ENCODE measurements at places on chromosomes 7 and 10. TPM values are rescaled to one million over a fixed set of nuclear protein-coding genes. Genes with fewer than 3 reads are reported as not detected.
A peak's percentile ranks its signal among the peaks of the same experiment; 100 is the strongest.

Gene NANOS1
- total RNA-seq = 1.2 TPM

DNA sequence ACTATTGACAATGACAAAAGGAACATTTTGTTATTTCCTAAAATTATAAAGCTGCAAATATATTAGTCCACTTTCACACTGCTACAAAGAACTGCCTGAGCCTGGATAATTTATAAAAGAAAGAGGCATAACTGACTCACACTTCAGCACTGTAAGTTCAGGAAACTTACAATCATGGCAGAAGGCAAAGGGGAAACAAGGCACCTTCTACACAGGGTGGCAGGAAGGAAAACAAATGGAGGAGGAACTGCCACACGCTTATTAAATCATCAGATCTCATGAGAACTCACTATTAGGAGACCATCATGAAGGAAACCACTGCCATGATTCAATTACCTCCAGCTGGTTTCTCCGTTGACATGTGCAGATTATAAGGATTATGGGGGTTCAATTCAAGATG lies 203.1 kb downstream of the TPK1 start:
- no peak for DNase-seq

- no peak for DNase-seq
These were observed 122.5 kb downstream of the PTPN20 start for GRCh38 chr10:47033541-47034270.

GRCh38 chr10:31741473-31741872 lies 187.2 kb downstream of the ARHGAP12 start:
- DNase-seq = no peak

GRCh38 chr10:119762805-119763798 lies 37.3 kb downstream of the INPP5F start:
- no peak for DNase-seq

GRCh38 chr10:26779176-26779860 lies 81.4 kb downstream of the ABI1 start:
- DNase-seq = no peak

- no peak for DNase-seq
These were observed 144.6 kb upstream of the CSTF2T start for GRCh38 chr10:51843966-51844365.

DNA sequence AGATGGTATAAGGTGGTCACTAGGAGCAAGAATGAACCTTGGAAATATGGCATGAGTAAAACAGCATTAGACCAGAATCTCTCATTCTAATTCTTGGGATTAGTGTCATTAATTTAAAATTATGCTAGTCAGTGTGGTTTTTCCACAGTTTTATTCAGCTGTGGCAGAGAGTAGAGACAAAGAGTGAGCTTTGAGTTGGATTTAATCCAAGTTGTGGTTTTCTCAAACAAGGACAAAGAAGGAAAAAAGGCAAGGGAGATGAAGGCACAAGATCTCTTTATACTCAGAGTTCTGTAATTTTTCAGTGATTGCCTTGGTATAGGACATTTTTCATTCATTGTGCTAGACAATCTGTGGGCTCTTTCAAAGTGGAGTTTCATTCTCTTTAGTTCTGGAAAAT lies 28.2 kb upstream of the AKAP9 start:
- DNase-seq = peak; percentile 80

GRCh38 chr7:33186192-33186591 lies 56.8 kb downstream of the BBS9 start:
- peak; percentile 20 for DNase-seq

DNA sequence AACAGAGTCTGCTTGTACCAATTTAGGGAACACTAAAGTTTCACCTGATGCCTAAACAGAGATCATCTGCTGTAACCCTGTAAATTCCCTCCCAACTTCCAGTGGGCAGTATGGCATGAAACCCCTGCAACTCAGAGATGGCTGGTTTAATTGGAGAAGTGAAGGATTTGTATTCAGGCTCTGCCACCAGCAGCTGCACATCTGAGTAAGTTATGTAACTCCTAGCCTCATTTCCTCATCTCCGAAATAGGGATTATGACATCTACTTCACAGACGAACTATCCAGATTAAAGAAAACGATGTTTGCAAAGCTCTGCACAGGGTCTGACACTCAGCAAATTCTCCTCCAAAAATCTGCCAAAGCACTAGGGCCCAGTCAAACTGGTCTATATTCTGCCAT lies 493.0 kb downstream of the KCNMA1 start:
- DNase-seq = no peak

DNA sequence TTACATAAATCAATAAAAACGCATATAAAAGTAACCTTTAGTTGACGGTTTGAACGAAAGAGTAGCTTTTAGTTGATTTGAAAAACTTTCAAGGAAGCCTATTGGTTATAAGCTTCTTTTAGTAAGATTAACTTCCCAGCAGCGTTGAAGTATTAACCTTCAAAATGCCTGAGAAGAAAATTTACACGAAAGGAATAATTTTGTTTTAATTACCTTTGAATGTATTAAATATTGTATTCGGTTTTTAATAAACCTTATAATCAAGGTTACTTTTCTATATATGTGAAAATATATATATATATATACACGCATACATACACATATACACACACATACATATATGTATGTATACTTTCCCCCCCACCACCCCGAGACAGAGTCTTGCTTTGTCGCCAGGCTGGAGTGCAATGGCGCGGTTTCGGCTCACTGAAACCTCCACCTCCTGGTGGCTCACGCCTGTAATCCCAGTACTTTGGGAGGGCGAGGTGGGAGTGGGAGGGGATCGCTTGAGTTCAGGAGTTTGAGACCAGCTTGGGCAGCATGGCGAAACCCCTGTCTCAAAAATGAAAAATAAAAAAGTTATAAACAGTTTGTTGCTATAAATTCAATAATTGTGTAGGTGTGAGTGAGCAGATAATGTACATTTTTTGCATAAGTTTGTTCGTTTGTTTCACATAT lies 57.6 kb upstream of the EZH2 start:
- peak; percentile 55 for DNase-seq

DNA sequence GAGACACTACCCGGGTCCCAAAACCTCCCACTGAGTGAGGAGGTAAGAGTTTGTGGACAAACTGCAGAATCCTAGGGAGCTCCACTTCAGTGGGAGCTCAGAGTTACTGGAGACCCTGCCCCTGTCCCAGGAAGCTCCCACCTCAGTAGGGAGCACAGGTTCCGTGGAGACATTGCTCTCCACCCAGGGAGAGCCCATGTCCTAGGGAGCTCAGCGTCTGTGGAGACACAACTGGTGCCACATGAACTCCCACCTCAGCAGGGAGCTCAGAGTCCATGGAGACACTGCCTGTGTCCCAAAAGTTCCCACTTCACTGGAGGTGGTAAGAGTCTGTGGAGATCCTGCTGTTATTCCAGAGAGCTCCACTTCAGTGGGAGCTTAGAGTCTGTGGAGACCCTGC lies 6.3 kb downstream of the MYO1G start:
- DNase-seq = no peak

Gene AIMP2
- 41.9 TPM for total RNA-seq

DNA sequence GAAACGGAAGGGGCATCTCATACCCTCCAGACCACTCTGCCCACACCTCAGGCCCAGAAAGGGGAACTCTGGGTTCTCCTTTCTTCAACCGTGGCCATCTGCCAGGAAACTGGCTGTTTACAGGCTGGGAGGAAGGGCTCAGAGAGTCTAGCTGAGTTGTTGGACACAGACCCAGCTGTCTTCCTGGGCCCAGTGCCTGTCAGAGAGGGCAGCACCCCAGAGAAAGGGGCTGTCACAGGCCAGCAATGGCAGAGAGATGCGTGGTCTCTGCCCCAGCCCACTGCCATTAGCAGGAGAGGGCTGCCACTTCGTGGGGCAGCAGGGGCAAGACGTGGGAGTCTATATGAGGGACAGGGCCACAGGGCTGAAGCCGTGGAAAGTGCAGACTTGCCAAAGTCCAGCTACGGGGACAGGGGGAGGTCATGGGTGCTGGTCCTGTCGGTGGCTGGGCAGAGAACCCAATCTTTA lies 11.0 kb downstream of the GRID1 start:
- no peak for DNase-seq

Gene HKDC1
- 2.1 TPM for total RNA-seq

Data from fibroblast of lung (primary cell).